ENCODE measurements at places on chromosomes 5 and 9.

GRCh38 chr9:123418506-123418905 lies 62.5 kb downstream of the CRB2 start:
- DNase-seq: no peak

DNA sequence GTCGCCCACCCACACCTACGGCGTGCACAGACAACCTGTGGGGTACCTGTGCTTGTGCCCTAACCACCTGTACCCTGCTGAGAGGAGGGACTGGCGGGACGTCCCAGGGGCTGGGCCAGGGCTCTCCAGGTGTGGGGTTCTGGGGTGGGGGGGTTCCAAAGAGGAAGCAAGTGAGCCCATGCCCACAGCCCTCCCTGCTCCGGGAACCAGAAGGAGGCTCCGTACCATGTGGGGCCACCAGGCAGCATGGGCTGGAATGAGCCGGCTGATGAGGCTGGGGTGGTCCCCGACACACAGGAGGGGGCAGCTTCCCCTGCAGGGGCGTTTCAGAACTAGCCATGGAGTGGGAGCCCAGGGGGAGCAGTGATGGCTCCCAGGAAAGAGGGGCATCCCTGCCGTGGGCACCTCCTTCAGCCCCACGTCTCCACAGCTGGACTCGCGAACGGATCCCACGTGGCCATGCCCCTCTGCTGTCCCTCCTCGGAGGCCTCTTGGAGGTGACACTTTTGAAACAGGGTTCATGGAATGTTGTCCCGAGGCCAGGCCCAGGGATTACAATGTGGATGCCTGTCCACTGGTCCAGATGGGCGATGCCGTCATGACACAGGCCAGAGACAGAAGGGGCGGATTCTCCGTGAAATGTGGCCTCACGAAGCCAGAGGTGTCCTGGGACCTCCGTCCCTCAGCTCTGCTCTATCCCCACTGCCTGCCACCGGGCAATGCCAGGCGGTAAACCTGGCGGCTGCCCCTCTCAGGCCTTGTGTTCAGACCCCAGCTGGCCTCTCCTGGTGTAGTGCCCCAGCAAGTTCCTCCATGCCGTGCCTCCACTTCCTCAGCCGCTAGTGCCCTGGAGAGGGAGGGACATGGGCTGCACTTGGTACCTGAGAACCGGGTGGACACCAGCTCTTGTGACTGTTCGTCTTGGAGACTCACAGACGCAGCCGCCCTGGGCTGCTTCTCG lies 33.6 kb upstream of the IRX4 start:
- peak; percentile 39 for DNase-seq

GRCh38 chr9:76902395-76902794 lies 3.5 kb downstream of the PRUNE2 start:
- no peak for DNase-seq

DNA sequence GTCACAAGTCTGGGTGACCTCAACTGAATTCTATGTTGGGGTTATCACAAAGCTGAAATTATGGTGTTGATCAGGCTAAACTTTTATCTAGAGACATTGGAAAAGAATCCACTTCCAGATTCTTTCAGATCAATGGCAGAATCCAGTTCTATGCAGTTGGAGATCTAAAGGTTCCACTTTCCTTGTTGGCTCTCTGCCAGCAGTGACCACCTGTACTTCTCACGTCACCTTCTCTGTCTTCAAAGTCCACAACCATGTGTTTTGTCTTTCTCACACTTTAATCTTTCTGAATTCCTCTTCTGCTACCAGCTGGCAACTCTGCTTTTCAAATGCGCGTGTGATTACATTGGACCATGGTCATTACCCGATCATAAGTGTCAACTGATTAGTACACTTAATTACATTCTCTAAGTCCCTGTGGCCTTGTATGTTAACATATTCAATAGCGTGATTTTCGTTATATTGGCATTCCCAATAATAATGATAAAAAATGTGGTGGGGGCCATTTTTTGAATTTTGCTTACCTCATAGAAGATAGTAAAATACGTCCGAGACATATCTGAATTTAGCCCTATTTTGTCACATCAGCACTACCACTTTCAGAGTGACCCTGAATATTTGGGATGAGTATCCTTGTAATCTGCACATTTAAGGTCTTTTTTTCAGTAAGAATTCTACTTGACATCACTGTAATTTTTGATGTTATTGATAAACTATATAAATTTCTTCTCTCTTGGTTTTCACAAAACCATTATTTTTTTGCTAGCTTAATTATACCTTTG lies 73.7 kb upstream of the PRDM9 start:
- no peak for DNase-seq

Measured in right forelimb (tissue), 1 donor.